ENCODE measurements at places on chromosomes 3 and 15.

GRCh38 chr3:151843275-151843674 is 29.4 kb downstream of the AADAC start:
- no peak for DNase-seq

- no peak for DNase-seq
These were observed 150.7 kb downstream of the TMCO5A start for GRCh38 chr15:38085114-38085513.

GRCh38 chr15:76336254-76337058 is at the start of gene ISL2:
ISL2 (plus strand) TSS chr15:76336773; CDS start chr15:76336884, 111 bp downstream.
- DNase-seq: peak; percentile 84

GRCh38 chr3:59064276-59064675 is 14.5 kb upstream of the CFAP20DC start:
- DNase-seq: no peak

DNA sequence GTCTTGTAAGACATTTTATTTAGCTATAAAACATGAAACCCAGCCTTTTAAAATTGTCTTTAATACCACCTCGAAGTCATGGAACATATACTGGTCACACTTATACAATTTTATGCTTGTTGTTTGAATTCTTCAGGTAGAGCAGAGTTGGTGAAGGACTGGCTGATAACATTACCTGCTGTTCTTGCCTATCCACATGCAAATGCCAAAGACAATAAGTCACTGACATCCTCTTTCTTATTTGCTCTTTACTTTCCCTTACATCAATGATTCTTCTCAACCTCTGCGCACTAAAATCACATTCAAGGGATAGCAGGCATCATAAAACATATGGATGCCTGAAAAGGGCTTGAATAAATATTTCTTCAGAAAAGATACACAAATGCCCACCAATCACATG is 392.5 kb upstream of the ATP11B start:
- DNase-seq: no peak

All from T47D (cell line).